ENCODE measurements at places on chromosomes 2 and 18.

- DNase-seq: no peak
These were observed 72.1 kb downstream of the ASB1 start for GRCh38 chr2:238498691-238499295.

- peak; percentile 16 for DNase-seq
These were observed 616 bp downstream of the EML6 start for GRCh38 chr2:54723996-54724559.

DNA sequence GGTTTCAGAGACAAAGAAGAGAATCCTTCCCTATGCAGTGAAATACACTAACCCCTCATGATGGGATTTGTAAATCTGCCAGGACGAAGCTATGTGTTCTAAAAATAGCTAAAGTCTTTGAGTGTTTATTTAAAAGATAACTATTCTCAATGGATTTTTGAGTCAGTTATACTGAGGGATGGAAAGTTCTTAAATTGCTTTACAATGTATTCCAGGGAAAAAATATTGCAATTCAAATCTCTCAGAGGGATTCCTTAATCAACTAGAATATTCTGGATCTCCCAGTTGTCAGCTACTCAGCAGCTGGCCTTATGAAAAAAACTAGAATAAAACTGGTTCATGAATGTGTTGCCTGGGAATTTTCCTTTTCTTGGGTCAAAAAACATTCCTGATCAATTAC lies 312.4 kb downstream of the PLCL1 start:
- DNase-seq: no peak

- DNase-seq: peak; percentile 58
These were observed 194.1 kb downstream of the SS18 start for GRCh38 chr18:25896178-25896780.

- no peak for DNase-seq
These were observed 598.4 kb downstream of the FBXO15 start for GRCh38 chr18:73549236-73549635.

DNA sequence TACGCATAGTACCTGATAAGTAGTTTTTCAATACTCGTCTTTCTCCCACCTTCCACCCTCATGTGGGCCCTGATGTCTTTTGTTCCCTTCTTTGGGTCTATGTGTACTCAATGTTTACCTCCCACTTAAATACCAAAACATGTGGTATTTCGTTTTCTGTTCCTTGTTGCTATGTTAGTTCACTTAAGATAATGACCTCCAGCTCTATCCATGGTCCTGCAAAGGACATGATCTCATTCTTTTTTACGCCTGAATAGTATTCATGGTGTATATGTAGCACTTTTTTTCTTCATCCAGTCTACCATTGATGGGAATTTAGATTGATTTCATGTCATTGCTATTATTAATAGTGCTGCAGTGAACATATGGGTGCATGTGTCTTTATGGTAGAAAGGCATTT lies 310.4 kb upstream of the VWC2L start:
- DNase-seq: no peak

DNA sequence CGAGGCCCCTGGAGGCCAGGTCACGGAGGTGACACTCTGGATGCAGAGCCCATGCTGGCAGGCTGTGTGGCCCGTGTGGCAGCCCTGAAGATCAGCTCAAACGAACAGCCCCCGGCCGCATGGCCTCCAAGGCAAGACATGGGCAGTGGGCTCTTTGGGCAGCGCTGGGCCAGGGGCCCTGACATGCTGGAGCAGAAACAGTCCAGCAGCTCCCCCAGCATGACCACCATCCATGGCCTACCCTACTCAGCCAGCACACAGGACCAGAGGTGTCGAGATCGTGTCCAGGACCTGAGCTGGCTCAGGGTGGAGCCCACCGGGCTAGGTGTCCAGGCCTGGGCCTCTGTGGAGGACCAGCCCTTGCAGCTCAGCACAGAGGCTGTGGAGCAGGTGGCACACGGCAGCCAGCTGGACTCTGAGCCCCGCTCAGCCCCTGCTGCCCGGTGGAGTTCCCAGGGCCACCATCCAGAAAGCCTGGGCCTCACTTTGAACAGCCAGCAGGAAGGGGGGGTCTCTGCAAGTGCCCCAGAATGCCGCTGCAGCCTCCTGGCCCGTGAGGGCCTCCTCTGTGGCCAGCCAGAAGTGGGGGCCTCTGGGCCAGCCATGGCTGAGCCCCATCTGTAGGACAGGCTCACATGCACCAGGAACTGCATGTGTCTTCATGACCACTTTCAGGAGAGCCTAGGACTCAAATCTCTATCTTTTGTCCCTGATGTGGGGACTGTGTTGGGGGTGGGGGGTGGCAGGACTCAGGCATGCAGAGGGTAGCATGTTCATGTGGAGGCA lies 8.9 kb downstream of the AMER3 start:
- DNase-seq: no peak

DNA sequence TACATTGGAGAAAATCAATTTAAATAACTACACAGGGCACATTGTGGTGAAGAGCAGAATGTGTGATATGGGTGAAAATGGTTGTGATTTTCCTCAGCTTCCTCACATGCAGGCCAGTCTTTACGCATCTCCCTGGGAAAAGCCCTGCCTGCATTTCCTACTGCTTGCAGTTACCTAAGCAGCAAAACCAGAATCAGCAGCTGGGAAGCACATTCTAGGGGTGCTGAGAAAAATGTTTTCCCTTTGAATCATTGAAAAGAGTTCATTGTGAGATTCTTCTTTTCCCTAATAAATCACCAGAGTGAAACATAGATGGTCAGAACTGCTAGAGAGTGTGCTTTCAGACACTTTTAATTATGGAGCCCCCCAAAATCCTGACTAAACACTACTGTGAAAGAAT lies 656.0 kb downstream of the TDRD15 start:
- DNase-seq: no peak

Data from mesendoderm (in vitro differentiated cells).